ENCODE measurements at places on chromosomes 12 and 14.
A peak's percentile ranks its signal among the peaks of the same experiment; 100 is the strongest.

GRCh38 chr14:61872452-61872851 lies 110.2 kb downstream of the SNAPC1 start:
- no peak for DNase-seq

DNA sequence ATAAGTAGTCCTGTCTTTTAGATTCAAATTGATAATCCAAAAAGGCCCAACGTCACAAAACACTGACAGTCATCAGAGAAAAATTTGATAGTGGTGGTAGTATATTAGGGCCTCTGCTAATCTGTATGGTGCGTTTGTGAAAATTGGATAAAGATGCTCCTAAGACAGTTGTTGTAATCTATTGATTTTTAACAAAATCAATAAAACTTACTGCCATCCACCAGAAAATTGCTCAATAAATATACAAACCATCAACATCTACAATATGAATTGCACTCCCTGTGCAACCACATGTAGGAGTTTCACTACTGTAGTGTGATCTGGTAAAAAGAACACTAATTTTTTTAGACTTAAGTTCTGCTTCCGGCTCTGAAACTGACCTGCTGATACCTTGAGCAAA lies 336.8 kb downstream of the FUT8 start:
- DNase-seq: no peak

- no peak for DNase-seq
Measured at GRCh38 chr14:95402578-95402977, 82.9 kb upstream of the CLMN start.

- peak; percentile 86 for DNase-seq
Measured at GRCh38 chr14:89720741-89721729, 233.5 kb downstream of the EFCAB11 start.

DNA sequence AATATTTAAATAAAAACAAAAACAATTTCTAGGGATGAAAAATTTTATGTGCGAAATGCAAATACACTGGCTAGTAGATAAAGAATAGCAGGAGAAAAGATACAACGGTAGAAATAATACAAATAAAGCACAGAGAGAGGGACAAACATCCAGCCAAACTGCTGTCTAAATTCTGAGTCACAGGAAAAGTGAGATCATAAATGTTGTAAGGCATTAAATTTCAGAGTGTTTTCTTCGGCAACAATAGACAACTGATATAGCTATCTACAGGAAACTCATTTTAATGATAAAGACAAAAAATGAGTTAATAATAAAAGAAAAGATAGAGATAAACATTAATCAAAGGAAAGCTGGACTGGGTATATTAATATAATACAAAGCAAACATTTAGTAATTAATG lies 122.2 kb downstream of the NTS start:
- DNase-seq: no peak

DNA sequence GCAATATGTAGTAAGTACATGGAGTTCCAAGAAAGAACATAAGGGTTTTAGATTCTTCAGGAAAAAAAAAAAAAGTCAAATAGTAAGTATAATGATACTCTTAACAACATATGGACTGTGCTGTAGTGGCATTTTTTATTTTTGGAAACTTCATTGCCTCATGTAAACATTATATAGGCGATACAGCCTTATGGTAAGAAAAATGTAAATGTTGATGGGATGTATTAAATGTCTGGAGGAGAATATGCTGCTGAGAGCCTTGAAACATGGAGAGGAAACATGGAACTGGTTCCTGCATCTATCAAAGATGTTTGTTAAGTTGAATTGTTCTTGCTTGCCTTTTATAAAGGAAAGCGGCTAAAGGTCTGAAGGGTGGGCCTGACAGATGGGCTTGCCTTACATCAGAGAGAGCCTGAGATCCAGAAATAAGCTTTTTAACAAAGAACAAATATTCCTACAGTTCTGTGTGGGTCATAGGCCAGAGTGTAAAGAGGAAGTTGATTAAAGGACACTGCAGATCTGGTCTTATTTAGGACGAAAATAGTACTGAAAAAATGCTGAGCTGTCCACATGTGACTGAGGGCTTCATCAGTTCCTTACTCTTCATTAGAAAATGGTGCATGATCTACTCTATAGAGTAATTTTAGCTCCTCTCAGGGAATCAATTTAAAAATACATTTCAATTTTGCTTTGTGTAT lies 448.1 kb upstream of the DCN start:
- DNase-seq: no peak

DNA sequence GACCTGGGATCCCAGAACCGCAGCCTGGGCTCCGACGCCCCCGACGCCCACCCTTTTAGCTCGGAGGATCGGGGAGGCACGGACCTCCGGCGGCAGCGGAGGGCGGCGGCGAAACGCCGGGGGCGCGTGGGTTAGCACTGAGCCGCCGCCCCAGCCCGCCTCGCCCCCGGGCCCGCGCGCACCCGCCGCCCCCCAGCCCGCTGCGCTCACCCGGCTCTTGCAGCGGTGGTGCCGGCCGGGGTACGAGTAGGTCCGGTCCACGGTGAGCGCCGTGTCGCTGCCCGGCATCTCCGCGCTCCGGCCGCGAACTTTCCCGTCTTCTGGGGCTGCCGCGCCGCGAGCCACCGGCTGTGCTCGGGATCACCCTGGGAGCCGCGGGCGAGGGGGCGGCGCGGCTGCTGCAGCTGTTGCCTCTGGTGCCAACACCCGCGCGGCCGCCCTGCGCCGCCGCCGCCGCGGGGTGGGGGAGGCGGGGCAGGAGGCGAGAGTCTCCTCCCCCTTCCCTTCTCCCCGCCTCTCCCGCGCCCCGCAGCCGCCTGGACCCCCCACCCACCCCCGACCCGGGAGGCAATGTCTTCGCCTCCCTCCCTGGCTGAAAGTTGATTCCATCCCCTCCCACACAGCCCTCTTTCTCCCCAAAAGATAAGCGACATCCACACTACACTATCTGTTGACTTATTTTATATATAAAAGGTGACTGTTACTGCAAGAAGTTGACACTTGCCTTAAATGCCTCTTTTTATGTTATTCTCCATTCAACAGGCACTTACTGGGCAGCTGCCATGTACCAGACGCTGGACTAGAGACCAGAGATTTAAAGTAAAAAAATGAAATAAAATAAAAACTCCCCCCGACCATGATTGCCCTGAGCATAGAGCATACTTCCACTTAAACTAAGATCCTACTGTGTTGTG lies at the start of gene TMCC3:
Gene TMCC3 (minus strand): TSS at position 415 of the 914 bp plus-strand sequence. CDS start 127 bp downstream, at position 288.
- no peak for DNase-seq

DNA sequence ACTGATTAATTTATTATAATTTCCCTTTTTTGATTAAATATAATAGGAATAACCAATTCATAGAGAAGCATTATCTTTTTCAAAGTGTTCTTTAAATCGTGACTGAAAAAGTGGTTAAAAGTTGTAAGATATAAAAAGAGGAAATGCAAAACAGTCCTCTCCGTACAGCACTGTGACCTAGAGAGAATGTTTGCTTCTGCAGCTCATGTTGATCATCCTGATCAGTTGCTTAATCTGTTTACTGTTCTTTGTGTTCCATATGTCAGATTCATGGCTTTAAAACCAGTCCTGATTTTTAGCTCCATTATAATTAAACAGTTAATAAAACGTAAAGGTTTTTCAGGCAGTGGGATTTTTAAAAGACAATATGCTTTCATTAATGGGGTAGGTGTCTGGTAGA lies 4.7 kb downstream of the TTC8 start:
- DNase-seq: no peak

DNA sequence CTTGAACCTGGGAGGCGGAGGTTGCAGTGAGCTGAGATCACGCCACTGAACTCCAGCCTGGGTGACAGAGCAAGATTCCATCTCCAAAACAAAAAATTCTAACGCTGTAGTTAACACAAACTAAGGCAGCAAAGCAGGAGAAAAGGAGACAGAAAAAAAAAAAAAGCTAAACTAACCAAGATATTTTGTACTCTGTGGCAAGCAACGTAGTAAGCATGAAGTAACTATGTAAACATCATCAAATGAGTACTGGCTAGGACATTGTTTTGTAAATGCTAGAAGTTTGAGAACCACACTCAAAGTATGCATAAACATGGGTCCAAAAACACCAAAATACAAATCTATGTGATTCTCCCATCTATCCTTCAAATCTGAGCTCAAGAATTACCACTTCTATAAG lies 44.2 kb downstream of the C2CD5 start:
- DNase-seq: no peak

DNA sequence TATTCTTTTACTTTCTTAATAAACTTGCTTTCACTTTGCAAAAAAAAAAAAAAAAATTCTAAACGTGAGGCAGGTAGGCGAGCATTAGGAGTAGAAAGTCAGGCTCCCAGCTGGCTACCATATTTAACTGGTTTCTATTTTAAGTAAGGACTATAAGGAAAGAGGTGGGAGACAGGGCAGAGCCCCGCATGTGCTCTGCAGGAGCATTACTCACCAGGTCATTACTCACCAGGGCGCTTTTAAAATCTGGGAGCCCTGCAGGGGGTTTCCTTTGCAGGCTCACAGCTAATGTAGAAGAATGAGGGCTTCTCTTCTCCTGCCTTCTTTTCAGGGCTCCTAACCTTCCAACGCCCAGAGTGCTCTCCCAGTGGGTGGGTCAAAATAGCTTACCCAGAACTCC lies 14.0 kb upstream of the DPF3 start:
- no peak for DNase-seq

DNA sequence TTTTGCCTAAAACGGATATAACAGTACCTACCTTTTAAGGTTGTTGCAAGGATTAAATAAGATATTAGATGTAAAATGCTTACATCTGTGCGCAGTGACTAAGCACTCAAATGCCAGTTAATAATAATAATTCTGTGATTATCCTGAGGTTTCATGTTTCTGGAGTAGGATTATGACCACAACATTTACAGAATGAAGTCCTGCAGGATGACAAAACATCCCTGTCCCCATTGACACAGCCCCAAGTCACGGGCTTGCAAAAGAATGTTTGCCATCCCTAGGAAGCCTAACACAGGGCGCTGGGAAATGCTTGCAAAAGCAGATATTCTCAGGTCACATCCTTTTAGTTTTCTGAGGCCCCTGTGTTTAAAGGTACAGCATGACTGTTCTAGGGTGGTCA lies 20.1 kb downstream of the SUSD6 start:
- no peak for DNase-seq

- no peak for DNase-seq
Measured at GRCh38 chr14:32203928-32204357, 874 bp upstream of the RNU6-8 start.

DNA sequence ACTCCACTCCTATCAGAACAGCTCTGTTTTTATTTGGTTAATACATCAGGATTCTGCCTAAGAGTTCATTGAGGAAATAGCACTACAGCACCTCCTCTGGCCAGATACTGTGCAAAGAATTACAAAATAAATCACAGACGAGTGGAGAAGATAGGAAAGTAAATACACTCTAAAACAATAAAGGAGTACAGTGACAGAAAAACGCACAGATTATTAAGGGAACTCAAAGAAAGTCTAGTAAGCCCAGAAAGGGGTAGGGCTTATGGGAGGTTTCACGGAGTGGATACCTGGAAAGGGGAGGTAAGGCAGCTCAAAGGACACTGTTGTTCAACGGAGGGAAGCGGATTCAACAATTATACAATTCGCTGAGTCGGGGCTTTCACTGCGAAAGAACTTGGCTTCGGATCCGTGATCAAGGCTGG lies 5.5 kb downstream of the OR10AD1 start:
- DNase-seq: no peak

GRCh38 chr14:45757655-45758054 lies 504.7 kb upstream of the MIS18BP1 start:
- DNase-seq: no peak

GRCh38 chr12:52243259-52243855 lies 10.3 kb downstream of the KRT7 start:
- DNase-seq: no peak

GRCh38 chr12:16473610-16474326 lies 126.3 kb downstream of the MGST1 start:
- DNase-seq: no peak

- no peak for DNase-seq
Measured at GRCh38 chr14:61344437-61345150, 23.2 kb downstream of the PRKCH start.

- DNase-seq: no peak
Measured at GRCh38 chr14:73770977-73771847, 57.0 kb upstream of the PNMA1 start.

DNA sequence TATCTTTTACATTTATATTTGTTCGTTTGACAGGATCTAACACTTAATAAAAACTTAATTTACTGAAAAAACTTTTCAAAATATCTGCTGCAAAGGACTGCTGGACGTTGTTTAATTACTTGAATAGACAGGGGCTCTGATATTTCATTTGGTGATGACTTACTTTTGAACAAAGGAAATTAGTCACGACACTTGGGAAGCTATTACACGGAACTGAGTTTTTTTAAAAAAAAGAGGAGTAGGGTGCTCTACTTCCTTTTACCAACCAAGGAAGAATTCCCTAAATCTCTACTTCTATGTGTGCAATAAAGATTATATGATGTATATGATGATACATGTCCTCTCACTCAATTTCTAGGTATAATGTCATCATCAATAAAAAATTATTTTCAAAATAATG lies 4.7 kb downstream of the FGD6 start:
- DNase-seq: no peak

DNA sequence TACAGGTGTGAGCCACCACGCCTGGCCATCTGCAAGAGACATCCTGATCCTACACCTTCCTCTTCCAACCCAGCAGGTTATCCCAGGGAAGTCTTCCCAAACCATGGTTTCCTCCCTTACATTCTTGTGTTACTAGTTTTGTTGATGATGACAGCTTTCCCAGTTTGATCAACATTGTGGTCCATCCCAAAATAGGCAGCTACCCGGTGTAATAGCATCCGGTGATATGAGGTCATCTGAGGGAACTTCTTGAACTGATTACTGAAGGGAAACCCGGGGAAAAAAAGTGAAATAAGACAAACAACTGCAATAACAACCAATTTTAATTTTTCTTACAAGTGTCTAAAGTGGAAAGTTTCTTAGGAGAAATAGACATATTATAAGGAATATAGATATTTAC lies 45.3 kb upstream of the STAC3 start:
- DNase-seq: no peak

- no peak for DNase-seq
Measured at GRCh38 chr14:32578181-32578580, 249.1 kb downstream of the AKAP6 start.

DNA sequence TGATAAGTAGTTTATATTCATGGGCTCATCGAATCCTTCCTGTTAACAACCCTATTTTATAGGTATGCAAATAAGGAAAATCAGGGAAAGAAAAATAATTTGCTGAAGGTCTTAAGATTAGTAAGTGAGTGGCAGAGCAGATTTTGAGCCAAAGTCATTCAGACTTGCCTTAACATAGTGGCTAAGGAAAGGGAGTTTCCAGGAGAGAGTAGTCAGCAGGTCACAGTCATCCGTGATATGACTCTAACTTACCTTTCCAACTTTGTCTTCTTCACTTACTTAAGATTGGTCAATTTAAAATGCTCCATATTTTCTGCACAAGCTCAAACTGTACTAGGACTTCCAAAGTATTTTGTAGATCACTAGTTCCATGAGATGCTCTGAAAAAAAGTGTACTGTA lies 46.6 kb downstream of the AKAP6 start:
- DNase-seq: no peak

GRCh38 chr12:48029491-48030172 lies 25.4 kb upstream of the COL2A1 start:
- no peak for DNase-seq

- no peak for DNase-seq
Measured at GRCh38 chr12:43763769-43764168, 5.0 kb downstream of the IRAK4 start.

- DNase-seq: no peak
Measured at GRCh38 chr12:7242176-7243101, 53.0 kb downstream of the PEX5 start.

- peak; percentile 75 for DNase-seq
Measured at GRCh38 chr12:6540181-6540877, 6.0 kb downstream of the GAPDH start.

- no peak for DNase-seq
Measured at GRCh38 chr12:49619286-49619685, 4.1 kb upstream of the PRPF40B start.

GRCh38 chr14:31283578-31284252 lies 76.1 kb upstream of the HECTD1 start:
- DNase-seq: no peak

Measured in natural killer cell treated with Interleukin-12 subunit alpha and Interleukin-12 subunit beta and Interleukin-15 and Interleukin-18, amount 100 ng/mL, for 72 hours (primary cell).